ENCODE measurements at places on chromosomes 2 and 18. TPM values are rescaled to one million over a fixed set of nuclear protein-coding genes. Genes with fewer than 3 reads are reported as not detected.

Gene G6PC2
- not detected for total RNA-seq

Gene GPR39
- total RNA-seq = 6.8 TPM

DNA sequence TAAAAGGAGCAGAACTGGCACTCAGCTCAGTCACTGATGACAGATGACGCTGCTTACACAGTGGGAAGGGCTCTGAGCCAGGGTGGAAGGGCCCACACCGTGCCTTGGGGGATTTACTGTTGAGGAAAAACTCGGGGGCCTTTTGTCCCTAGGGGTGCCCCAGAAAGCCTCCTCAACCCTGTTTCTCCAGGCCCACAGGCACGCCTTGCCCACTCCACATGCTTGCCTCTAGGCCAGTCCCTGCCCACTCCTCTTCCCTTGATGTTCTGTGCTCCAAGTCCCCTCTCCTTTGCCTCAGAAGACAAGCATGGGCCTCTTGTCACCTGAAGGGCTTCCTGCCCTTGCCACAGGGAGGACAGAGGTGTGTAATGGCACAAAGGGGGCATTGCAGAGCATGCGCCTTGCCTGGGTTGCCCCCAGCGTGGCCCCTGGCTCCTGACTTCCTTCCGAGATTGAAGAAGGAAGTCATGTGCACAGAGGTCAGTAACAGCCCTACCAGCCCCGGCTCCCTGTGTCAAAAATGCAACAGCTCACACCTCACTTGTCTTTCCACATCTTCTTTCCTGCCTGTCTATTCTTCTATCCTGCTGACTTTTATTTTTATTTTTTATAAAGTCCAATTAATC is 65.1 kb downstream of the LIPG start:
- no peak overlapping the region for H3K4me3 ChIP-seq
- peaks cover 55% of the 10 kb centered on the region for H3K4me1 ChIP-seq
- no peak for DNase-seq
- peak overlapping the region; percentile 82 for H3K27ac ChIP-seq
- H3K27me3 ChIP-seq = no peaks in the 10 kb centered on the region

- no peaks in the 10 kb centered on the region for H3K36me3 ChIP-seq
- H3K4me1 ChIP-seq = peaks cover 22% of the 10 kb centered on the region
- H3K27me3 ChIP-seq = no peaks in the 10 kb centered on the region
- peak overlapping the region; percentile 62 for H3K27ac ChIP-seq
- peak; percentile 59 for DNase-seq
- peak overlapping the region; percentile 88 for H3K4me3 ChIP-seq
Observed at GRCh38 chr2:32627441-32627813, 423 bp upstream of the TTC27 start.

DNA sequence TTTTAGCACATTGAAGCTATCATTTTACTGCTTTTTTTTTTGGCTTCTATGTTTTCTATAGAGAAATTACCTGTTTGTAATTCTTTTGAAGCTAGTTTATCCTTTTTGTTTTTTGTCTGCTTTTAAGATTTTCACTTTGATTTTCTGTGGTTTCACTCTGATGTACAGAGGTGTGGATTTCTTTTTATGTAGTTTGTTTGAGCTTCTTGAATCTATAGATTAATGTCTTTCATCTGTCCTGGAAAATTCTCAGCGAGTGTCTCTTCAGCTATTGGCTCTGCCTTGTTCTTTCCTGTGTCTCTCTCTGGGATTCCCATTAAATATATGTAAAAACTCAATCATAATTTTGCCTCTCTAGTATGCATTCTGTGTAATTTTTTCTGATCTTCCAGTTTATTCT is 8.4 kb downstream of the POLE4 start:
- no peaks in the 10 kb centered on the region for H3K27me3 ChIP-seq
- no peak overlapping the region for H3K27ac ChIP-seq
- no peaks in the 10 kb centered on the region for H3K4me1 ChIP-seq
- no peak for DNase-seq

GRCh38 chr18:63161761-63162195 is 157.8 kb downstream of the BCL2 start:
- no peak for DNase-seq
- peak overlapping the region; percentile 54 for H3K27ac ChIP-seq
- no peaks in the 10 kb centered on the region for H3K27me3 ChIP-seq
- no peaks in the 10 kb centered on the region for H3K36me3 ChIP-seq

DNA sequence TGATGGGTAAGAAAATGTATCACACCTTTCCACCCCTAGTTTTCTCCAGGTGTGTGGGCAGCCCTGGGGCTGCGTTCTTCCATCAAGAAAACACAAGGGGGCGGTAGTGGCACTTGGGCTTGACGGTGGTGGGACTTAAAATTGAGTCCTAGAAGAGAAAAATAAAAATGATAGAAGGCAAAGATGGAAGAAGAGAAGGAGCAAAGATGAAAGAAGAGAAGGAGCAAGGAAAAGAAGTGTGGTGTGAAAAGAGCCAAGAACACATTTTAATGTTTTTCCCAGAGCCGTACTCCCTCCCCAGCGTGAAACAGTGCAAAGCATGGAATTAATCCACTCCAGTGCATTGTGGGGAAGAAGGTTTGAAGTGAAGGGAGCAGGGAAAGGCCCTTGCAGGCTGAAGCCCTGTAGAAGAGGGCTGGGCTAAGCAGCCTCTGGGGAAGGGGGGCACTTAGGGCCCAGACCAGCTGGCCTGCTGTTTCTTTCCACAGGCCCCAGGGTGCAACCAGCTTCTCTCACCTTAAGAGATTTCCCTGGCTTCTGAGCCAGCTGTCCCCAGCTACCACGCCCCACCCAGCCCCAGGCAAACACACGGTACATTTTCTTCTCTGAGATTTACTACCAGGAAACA is 256.8 kb downstream of the RNF152 start:
- no peaks in the 10 kb centered on the region for H3K27me3 ChIP-seq
- DNase-seq = peak; percentile 66
- H3K4me1 ChIP-seq = peaks cover 31% of the 10 kb centered on the region
- H3K27ac ChIP-seq = peak overlapping the region; percentile 68
- no peaks in the 10 kb centered on the region for H3K36me3 ChIP-seq
- H3K4me3 ChIP-seq = no peak overlapping the region

All from thyroid gland (tissue), 4 donors.